ENCODE measurements at places on chromosomes 2 and 18.
A peak's percentile ranks its signal among the peaks of the same experiment; 100 is the strongest.

DNA sequence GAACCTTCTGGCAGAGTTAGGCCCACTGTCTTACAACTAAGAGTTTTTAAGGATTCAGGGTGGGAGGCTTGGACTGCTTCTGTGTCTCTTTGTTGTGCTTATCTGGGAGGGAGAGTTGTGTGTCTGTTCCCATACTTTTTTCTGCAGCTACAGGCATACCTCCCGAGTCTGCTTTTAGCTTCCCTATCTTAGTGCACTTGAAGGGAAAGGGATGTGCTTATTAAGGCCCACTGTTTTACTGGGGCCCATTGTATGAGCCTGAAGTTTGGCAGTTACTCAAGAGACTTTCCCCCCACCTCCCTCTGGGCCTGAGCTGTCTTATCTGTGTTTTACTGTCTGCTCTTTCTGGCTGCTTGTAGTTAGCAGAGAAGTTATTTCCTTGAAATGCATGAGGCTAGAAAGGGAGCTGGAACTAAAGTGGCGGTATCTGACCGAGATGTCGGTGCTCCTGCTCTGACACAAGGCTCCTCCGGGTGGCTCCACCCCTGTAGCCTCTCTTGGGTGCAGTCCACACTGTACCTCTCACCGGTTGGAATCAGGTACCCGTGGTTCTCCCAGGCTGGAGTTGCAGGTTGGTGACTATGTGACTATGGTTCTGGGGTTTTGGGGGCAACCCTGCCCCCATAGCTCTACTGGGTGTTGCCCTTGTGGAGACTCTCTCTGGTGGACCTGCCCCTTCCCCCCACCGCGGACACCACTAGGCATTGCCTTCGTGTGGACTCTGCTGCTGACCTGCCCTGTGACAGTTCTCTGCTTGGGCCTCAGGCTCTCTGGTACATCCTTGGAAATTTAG, 12.9 kb downstream of the UBR3 start:
- no peak for DNase-seq

DNA sequence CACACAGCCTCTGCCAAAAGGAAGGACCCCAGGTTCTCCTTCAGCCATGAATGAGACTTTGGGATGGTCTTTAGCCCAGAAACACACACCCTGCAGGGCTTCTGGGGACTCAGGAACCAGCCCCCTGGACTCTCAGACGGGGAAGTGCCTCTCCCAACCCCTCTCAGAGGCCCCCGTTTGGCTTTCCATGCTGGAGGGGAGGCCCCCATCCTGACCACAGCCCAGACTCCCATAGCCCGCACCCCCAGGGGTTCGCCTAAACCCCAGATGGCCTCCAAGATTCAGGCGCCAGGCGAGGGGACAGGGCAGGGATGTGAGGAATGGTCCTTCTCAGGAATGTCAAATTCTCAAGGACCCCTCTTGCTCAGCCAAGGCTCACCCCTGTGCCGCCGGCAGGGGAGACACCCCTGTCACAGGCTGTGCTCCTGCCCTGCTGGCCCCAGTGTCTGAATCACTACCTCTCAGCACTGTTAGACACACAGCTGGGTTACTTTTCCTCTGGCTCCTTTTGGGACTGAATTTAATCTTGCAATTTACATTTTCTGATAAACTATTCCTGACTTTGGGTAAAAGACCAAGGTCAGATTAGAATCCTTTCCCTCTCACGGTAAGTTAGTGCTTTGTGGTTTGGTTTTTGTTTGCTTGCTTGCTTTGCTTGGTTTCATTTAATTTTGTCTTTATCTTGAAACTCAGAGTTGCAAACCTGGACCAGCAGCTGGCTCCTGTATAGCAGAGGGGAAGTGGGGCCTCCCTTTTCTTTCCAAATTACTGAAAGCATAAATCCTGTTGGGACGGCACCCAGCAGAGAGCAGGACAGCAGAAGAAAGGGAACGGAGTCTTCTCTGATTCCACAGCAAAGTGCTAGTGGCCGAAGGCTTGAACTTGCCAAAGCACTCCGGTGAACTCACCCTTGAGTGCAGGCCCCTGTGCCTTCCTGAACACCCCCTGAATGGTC, 198.9 kb upstream of the RAB6C start:
- DNase-seq: no peak

- DNase-seq: no peak
Measured at GRCh38 chr2:21427606-21428005, 303.8 kb downstream of the TDRD15 start.

GRCh38 chr18:34223893-34224422, 755 bp downstream of the NOL4 start:
- no peak for DNase-seq

- DNase-seq: peak; percentile 30
Measured at GRCh38 chr2:86790676-86791572, at the start of gene CD8A. Gene CD8A (minus strand): TSS chr2:86790913. CDS start chr2:86790825, 88 bp downstream.

DNA sequence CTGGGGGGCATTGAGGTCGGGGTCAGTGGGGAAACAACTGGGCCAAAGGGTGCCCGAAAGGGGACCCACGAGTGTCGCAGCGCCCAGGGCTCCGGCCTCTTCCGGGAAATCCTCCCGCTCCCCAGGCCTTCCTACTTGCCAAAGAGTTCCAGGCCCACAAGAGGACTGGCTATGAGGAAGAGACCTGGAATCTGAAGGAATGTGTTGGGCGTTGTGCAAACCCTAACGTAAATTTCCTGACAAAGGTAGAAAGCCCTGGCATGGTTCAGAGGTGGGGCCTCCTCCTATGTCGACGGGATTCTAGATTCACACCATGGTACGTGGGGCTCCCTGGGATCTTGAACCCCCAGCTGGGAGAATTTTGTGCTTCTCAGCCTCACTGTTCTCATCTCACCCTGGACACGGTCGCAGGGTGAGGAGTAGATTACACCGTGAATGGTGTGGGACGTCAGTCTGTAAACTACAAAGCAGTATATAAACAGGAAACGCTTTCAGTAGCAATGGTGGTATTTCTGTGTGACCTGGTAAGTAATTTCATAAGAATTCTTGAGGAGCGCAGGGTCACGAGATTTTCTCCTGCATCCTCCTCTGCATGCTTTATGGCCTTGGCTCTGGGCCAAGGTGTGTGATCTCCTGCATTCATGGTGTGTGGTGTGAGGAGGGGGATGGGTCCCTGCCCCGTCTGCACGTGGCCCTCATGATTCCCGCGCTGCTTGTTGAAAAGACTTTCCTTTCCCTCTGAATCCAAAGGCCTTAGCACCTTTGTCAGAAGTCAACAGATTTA, 868 bp downstream of the HSBP1L1 start:
- DNase-seq: no peak

- no peak for DNase-seq
Measured at GRCh38 chr2:239548965-239549595, 148.3 kb upstream of the HDAC4 start.

- DNase-seq: no peak
Measured at GRCh38 chr2:234763002-234763873, 188.6 kb upstream of the SH3BP4 start.

Data from WTC11 (cell line).